ENCODE measurements at places on chromosomes 3 and 15.
A peak's percentile ranks its signal among the peaks of the same experiment; 100 is the strongest.

DNA sequence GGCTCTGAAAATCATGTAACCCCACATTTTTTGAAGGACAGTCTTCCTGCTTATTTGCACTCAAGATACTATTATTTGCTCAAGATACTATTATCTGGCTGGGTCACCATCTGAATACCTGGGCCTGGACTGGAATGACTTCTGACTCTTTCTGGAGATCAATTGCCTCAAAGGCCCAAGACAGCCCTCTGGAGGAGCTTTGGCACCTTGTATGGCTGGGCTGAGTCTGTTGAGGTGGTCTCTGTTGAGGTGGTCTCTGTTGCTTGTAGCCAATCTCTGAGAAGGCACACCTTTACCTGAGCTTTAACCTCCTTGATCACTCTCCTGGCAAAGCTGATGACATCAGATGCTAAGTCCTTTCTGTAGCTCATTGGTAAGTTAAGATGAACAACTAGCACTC lies 33.0 kb downstream of the SPATA12 start:
- DNase-seq = no peak

- DNase-seq = no peak
Measured at GRCh38 chr3:57998366-57999283, 9.6 kb upstream of the FLNB start.

DNA sequence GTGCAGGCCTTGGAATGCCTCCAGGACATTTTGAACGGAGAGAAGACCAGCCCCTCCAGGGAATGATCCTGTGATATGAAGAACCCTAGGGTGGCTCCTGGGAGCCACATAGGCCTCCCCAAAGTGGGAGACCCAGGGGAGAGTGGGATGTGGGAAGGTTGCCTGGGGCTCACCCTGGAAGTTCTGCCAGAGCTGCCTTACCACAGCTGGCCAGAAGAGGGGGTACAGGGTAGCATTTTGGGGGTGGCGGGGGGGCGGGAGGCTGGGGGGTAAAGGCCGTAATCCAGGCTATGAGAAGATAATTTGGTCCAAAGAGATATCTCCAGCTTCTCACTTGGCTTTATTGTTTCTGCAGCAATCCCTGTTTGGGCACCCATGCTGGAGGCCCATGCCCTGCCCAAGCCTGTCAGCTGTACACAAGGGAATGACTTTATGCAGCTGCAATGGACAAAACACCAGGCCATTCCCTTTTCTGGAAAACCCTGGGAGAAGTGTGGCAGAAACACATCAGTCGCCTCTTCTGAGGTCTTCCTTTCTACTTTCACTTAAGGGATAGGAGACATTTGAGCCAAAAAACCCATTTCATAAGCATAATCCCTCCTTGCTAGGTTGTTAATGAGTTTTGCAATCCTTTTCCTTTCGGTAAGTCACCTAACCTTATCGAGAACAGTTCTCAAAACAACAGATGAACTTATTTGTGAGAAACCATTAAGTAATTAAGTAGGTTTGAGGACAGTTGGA lies 11.0 kb upstream of the MUSTN1 start:
- no peak for DNase-seq

- no peak for DNase-seq
Measured at GRCh38 chr15:52252781-52253180, 42.8 kb downstream of the MYO5C start.

DNA sequence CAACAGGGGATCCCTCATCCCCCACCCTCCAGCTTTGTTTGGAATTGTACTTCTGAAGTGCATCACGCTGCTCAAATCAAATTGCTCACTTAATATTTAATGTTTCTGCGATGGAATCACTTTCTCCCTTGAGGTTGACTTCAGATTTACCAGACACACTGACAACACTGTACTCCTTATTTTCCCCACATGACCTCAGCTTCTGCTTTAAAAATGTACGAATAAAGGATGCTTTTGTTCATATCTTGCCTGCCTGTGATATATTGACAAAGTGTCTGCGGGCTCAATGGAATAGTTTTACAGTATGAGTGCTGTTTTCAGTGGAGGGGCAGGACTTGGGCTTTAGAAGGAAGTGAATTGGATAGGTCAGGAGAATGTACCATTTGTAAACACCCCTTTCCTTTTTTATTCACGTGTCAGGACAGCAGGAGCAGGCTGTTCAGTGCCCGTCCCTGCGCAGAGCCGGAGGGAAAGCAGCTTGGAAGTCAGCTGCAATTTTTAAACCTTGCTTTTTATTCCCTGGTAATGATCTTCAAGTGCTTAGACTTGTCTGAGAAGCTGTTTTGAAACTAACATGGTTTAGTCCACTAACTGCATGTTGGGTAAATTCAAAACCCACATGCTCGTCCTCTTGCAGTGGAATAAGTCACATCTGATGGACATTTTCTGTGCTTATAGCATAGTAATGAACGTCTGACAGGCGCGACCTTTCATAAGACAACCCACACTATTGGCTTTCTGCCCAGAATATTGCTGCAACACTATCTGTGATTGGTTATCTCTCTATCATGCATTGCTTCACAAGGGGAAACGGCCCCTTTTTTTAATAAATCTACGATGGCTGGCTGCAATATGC lies 29.9 kb downstream of the MBNL1 start:
- peak; percentile 54 for DNase-seq

DNA sequence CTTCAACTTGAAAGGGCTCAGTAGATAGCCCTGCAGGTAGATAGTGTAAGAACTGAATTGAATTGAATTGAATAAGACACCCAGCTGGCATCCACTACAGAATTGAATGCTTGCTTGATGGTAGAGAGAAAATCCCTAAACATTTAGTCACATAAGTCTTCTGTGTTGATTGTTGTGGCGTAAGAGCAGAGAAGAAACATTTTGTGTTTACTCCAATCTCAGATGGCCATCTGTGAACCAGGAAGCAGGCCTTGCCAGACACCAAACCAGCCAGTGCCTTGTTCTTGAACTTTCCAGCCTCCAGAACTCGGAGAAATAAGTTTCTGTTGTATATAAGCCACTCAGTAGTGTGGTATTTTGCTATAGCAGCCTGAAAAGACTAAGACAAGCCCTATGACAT lies 43.6 kb downstream of the SST start:
- no peak for DNase-seq

DNA sequence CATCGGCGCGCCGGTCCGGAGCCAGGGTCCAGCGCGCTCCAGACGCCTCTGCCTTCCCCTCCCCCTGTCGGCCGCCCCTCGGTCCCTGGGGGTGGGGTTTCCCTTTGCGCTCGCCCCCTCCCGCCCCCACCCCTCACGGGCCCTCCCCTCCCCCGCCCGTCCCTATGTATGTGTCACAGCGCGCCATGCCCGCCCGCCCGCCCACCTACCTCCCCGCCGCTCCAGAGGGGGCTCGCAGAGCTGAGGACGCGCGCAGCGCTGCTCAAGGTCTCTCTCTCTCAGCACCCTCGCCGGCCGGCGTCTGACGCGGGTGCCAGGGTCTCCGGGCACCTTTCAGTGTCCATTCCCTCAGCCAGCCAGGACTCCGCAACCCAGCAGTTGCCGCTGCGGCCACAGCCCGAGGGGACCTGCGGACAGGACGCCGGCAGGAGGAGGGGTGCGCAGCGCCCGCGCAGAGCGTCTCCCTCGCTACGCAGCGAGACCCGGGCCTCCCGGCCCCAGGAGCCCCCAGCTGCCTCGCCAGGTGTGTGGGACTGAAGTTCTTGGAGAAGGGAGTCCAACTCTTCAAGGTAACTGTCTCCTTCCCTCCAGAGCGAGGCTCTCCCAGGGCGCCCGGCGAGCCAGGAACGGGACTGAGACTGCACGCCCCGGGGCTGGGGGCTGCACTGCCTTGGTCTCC lies at the start of gene ACAN:
ACAN (plus strand) TSS at position 196 of the 679 bp plus-strand sequence. CDS start 32,771 bp downstream, outside the sequence.
- DNase-seq = no peak

GRCh38 chr3:134344560-134344959 lies 29.7 kb downstream of the AMOTL2 start:
- no peak for DNase-seq

DNA sequence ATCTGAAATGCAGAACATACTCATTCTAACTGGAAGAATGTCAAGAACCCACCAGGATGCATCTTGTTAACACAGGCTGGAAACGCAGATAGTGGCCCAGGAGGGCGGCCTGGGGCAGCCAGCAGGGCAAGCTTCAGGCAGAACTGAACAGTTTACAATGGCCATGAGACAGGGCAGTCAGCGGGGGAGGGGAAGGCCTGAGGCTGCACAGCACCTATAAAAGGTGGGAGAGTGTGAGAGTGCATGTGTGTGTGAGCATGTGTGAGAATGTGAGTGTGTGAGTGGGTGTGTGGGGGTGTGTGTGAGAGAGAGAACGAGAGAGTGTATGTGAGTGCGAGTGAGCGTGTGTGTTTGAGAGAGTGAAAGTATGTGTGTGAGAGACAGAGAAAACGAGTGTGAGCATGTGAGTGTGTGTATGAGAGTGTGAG lies 26.8 kb upstream of the SLCO2A1 start:
- DNase-seq = peak; percentile 21

GRCh38 chr15:52133510-52134220 lies 21.1 kb upstream of the BCL2L10 start:
- DNase-seq = peak; percentile 38

- no peak for DNase-seq
Measured at GRCh38 chr15:77611767-77612166, 20.9 kb downstream of the LINGO1 start.

- no peak for DNase-seq
Measured at GRCh38 chr3:127630811-127631714, 2.1 kb downstream of the PODXL2 start.

DNA sequence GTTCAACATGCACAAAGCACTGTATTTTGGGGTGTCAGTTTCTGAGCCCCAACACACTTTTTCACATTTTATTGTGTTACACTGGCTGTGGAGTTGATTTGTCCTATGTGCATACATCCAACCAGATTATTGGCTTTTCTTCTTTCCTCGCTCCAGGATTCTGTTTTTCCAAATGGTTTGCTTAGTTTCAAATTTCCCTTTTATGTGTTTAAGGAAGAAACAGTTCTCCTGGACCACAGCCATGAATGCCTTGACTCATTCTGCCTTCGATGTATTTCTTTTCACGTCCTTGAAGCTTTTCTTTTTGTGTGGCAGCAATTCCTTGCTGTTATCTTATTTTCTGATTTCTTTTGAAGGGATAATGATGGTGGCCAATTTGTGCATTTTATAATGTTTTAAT lies 53.8 kb downstream of the CACNA2D3 start:
- no peak for DNase-seq

- no peak for DNase-seq
Measured at GRCh38 chr3:126755866-126756265, 51.8 kb downstream of the CHCHD6 start.

DNA sequence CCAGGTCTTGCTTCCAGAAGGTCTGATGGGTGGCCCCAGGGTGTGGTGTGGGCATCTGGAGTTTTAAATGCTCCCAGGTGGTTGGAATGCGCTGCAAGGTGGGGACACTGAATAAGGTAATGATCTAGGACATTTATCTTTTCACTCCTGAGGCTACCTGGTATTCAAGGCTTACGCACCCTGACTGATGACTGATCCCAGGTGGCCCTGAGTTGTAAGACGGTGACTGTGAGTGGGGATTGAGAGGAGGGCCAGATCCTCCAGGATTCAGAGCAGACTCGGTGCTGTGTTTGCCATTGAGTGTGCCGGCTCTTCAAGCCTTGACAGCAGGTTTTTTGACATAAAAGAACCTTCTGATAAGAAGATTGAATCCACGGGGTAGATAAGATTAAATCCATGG lies 40.3 kb downstream of the SLC6A20 start:
- no peak for DNase-seq

DNA sequence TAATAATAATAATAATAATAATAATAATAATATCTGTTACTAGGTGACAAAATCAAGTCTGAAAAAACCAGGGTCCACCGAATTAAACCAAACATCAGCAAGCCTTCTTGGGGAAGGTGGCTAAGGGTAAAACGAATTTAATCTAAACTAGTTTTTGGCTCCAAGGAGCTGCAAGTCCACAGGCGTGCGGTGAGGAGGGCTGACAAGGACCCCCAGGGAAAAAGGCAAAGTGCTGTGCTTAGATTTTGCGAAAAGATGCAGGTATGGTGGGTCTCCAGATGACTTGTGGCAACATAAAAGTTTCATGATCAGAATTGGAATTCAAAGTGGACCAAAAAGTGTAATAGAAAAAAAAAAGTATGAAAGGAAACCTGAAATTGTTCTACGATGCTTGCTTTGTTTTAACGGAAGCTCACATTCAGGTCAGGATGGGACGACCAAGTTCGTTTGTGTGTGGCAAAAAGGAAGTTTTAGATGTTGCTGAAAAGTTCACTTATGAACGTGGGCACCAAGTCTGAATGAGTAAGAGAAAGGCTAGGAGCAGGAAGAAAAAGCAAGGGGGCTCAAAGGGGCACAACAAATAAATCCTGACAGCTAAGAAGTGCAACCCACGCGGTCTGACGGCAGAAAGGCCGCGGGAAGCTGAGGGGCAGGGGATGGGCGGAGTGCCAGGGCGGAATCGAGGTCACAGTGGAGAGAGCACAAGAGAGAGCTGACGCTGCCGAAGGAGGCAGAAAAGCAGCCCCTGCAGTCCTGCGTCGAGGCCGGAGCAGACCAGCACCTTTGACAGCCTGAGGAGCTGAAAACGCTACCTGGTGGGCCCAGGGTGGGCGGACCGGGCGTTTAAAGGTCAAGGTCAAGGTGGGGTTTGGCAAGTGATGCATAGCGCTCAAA lies 1.1 kb downstream of the WDR82 start:
- DNase-seq = no peak

- DNase-seq = no peak
Measured at GRCh38 chr15:34013746-34014145, 25.3 kb downstream of the AVEN start.

Data from RWPE2 (cell line).